ENCODE measurements at places on chromosomes 2 and 18.

- DNase-seq: no peak
These were observed 155.5 kb downstream of the MYT1L start for GRCh38 chr2:2175381-2176090.

- DNase-seq: no peak
These were observed 472 bp downstream of the SLC20A1 start for GRCh38 chr2:112646102-112646719.

- no peak for DNase-seq
These were observed 1190.2 kb upstream of the NRXN1 start for GRCh38 chr2:52222128-52222527.

DNA sequence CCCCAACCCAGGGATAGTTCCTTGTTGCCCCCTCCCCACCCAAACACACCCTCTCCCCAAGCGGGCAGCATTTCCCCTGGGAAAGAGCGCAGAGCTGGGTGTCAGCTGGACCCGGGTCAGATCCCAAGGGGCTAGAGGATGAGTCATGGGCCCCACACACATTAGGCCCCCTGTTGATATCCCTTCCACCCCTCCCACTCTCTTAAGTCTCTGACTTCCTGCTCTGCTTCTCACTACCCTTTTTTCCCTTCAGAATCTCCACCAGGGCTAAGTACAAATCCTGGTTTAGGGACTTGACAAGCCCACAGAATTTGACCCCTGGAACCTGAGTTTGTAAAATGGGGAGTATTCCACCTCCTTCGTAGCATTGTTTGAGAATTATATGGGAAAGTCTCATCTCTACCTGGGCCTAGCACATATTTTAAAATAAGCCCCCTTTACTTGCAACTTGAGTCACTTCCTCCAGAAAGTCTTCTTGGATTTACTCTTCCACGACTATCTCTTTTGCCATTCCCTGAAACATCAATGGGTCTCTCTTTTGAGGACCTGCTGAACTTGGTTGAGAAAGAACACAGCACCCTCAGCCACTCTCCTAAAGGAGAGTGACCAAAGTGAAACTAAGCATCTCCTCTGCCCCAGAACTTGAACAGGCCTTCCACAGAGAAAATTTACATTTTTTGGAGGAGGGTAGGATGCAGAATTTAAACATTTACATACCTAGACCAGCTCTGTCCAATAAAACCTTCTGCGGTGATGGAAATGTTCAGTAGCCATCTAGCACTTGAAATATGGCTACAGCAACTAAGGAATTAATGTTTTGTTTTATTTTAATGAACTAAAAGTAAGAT is 4.7 kb downstream of the RTKN start:
- peak; percentile 34 for DNase-seq

GRCh38 chr2:156999661-157000060 is 257.8 kb upstream of the GALNT5 start:
- DNase-seq: no peak

GRCh38 chr2:175880-176820 is 87.7 kb downstream of the SH3YL1 start:
- peak; percentile 4 for DNase-seq

DNA sequence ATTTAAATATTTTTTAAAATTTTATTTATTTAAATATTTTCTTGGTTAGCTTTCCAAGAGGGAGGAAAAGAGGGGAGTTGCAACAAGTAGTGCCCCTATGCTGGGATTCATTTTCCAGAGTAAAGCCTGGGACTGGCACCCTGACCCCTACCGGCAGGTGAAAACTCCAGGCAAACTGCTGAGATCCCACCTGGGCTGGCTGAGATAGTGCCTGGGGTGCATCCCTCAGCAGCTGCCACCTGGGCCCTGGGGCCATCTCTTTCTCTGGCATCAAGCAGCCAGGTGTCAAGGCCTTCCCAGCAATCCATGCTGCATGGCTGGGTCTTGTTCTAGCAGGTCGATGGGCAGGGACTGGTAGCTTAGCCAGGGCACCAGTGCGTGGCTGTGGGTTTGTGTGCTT is 6.6 kb downstream of the SIX2 start:
- DNase-seq: no peak

GRCh38 chr18:74654638-74655037 is 57.0 kb downstream of the ZNF407 start:
- peak; percentile 61 for DNase-seq

- DNase-seq: no peak
These were observed 25.1 kb downstream of the GPR35 start for GRCh38 chr2:240650254-240650965.

- no peak for DNase-seq
These were observed 32.5 kb downstream of the HDAC4 start for GRCh38 chr2:239368321-239368720.

DNA sequence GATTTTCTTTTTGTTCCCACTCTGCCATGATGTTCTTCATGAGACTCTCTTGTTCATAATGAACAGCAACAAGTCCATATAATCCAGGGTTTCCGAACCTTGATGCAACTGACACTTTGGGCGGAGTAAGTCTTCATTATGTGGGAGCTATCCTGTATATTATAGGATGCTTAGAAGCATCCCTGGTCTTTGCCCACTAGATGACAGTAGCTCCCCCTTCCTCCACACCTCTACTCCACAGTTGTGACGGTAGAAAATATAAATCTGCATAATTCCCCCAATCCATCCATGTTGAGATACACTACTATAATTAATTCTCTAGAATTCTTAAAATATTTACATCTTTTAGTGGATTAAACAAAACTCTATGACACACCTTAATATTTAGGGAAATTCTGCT is 482.2 kb upstream of the CELF4 start:
- DNase-seq: no peak

- no peak for DNase-seq
These were observed 100.2 kb downstream of the ICA1L start for GRCh38 chr2:202771336-202771735.

- no peak for DNase-seq
These were observed 282.5 kb downstream of the SLC8A1 start for GRCh38 chr2:40169430-40169829.

- no peak for DNase-seq
These were observed 165.2 kb upstream of the APCDD1 start for GRCh38 chr18:10289251-10289650.

- no peak for DNase-seq
These were observed 3.9 kb upstream of the DLX1 start for GRCh38 chr2:172081221-172082022.

DNA sequence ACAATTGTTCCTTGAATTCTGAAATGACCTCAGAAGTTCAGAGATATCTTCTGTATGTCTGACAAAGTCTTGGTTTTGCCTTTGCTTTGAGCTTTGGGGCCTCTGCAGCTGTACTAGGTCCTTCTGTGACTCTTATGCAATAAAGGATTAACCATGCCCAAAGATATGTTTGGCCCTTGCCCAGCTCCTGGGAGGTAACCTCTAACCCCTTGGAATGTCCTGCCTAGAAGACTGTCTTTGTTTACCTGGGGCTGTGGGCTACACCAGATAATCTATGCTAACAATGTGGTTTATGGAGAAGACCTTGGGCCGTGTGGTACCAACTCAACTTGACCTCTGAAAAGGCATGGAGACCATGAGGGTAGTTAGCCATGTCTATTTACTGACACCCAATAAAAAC is 140.9 kb upstream of the CAPN13 start:
- no peak for DNase-seq

DNA sequence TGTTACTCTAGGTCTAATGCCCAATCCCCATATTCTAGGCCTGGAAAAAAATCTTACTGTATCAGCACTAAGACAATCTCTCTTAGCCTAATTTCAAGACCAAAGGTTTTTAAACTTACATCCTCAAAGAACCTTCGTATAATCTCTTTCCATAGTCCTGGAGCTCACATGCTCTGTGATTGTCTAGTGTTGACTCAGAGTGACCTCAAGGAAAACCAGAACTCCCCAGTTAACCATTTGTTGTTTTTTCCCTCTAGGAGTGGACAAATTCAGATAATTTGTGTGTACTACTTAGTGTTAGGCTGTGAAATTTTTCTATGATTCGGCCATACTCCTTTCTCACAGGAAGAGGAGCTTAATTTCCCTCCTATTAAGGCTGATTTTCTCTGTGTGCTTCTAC is 536.1 kb downstream of the SLC4A3 start:
- no peak for DNase-seq

DNA sequence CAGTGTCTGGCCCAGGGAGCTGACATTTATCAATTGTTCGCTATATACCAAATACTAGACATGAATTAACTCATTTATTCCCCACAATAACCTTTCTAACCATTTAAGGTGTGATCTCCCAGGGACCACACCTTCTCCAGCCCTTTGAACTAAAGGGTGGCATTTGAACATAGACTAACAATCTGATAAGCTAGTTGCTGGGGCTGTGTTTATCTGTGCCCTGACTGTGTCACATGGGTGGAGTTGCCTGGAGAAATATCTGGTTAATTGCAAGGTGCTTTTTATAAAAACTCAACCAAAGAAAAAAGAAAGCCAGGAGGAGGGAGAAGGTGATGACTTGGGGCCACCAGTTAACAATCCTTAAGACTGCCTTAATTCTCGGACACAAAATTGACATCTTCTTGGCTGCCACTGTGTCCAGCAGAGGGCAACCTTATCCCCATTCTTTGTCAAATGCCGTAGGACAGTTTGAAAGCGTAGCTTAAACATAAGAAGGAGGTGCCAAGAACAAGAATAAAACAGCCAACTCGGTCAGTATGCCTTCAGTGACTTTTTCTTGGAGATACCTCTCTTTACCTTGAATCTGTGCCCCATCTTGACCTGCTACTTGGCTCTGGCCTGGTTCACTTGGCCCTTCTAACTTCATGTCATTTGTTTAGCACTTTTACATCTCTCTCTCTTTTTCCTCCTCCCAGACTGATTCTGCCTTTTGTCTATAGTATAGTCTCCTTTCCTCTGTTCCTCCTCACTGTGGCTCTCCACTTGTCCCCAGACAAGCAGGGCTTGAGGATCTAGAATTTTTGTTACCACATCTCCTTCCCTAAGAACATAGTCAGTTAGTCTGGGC is 183.4 kb downstream of the MYO3B start:
- peak; percentile 65 for DNase-seq

GRCh38 chr2:2409481-2409880 is 78.4 kb upstream of the MYT1L start:
- no peak for DNase-seq

- no peak for DNase-seq
These were observed 21.3 kb upstream of the TAF1B start for GRCh38 chr2:9821805-9822445.

- DNase-seq: peak; percentile 39
These were observed 39.6 kb upstream of the NEMP2 start for GRCh38 chr2:190574169-190574568.

GRCh38 chr2:241393524-241394196 is 37.6 kb downstream of the FARP2 start:
- DNase-seq: no peak

DNA sequence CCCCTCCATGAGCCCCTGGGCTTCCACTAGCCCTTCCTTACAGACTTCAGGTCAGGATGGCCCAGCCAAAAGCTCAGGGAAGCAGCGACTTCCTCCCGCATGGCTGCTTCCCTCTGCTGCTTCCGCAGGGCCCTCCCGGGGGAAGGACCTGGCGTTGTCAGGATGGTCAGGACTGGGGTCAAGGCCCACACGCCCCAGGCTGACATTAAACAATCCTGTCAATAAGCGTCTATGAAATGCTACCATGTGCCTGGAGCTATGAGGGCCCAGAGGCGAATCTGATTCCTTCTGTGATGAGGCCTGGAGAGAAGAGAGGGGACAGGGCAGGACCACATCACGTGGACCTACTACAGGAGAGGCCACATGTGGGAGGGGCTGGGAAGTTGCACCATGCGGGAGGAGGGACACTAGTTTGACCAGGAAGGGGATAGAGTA is 17.3 kb downstream of the CYS1 start:
- no peak for DNase-seq

GRCh38 chr2:29011418-29012060 is 30.4 kb downstream of the TOGARAM2 start:
- DNase-seq: no peak

- peak; percentile 36 for DNase-seq
These were observed 507.6 kb upstream of the SPHKAP start for GRCh38 chr2:228689053-228689452.

DNA sequence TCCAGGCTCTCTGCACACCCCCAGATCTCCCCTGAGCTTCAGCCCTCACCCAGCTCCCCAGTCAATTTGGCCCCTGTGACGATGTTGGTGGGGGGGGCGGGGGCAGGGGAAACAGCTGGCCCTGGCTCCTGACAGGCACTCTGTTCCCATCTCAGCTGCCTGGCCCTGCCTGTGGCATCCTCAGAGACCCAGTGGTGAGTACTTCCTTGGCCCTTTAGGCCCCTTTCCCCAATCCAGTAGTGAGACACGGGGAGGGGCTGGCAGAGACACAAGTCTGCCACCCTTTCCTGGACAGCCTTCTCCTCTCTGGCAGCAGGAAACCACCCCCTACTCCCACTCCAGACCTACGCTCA is 19.3 kb upstream of the C1QL2 start:
- DNase-seq: no peak

GRCh38 chr18:47113796-47114540 is 36.3 kb downstream of the HDHD2 start:
- DNase-seq: no peak

DNA sequence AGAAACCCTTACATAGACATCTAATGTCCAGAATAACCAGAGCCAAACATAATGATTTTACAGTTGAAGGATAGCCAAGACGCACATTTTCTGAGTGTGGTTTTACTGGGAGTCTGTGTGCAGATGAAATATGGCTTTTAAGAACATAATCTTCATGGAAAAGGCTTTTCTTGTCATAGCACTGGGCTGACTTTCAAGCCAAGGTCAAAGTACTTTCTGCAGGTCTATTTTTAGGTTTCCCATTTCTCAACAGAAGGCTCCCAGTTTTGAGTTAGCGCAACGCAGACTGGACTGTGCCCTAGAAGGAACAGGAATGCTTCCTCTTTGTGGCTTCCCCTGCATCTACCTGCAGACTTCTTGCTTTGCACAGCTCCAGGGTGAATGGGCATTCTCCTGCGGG is 92.3 kb upstream of the UPP2 start:
- no peak for DNase-seq

GRCh38 chr2:47903781-47904490 is 2.4 kb downstream of the FBXO11 start:
- DNase-seq: peak; percentile 18

DNA sequence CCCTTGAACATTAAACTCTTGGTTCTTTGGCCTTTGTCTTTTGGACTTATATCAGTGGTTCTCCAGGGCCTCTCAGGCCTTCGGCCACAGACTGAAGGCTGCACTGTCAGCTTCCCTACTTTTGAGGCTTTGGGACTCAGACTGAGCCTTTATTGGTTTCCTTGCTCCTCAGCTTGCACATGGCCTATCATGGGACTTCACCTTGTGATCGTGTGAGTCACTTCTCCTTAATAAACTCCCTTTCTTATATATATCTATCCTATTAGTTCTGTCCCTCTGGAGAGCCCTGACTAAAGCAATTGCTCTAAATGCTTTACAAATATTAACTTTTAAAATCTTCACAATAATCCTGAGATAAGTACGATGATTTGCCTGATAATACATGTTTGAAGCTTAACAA is 353.6 kb upstream of the TRIB2 start:
- peak; percentile 27 for DNase-seq

DNA sequence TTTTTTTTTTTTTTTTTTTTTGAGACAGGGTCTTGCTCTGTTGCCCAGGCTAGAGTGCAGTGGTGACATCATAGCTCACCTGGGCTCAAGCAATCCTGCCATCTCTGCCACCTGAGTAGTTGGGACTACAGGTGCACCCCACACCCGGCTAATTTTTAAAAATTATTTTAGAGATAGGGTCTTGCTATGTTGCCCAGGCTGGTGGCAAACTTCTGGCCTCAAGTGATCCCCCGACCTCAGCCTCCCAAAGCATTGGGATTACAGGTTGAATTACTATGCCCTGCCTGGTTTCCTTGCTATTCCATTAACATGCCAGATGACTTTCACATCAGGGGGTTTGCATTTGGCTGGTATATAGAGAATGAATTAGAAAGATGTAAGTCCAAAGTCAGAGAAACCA is 253.2 kb downstream of the CAMKMT start:
- DNase-seq: no peak

GRCh38 chr2:240934701-240935102 is 28.6 kb downstream of the CROCC2 start:
- no peak for DNase-seq

Data from cardiac fibroblast (primary cell).